AG10803 (cell line): ENCODE measurements at places on chromosomes 2 and 18.

DNA sequence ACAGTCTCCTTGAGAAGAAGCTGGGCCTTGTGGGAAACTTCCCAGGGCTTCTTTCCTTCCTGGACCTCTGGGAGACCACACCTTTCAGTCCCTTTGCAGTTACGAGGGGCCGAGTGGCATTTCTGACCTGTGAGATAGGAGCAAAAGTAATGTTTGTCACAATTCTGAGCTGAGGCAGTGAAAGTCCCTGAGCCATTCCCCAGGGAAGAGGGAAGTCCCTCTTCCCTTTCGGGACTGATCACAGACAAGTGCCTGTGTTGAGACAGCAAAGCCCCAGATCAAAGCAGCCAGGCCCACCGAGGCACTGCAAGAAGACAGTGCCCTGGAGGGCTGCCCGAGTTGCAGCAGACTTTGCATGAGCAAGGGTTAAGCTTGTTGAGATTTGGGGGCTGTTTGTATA lies 41.9 kb downstream of the RHOB start:
- no peak for DNase-seq

DNA sequence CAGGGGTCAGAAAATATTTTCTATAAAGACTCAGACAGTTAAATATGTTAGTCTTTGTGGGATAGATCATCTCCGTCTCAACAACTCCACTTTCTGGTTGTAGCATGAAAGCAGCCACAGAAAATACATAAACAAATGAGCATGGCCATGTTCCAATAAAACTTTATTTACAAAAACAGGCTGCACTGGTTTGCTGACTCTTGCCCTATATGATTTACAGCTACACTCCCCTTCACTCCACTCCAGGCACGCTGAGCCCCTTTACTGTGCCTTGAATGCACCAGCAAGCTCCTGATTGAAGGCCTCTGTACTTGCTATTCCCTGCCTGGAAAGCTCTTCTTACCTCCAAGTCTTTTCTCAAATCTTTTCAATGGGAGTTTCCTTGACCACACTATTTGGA lies 5.8 kb upstream of the STAMBP start:
- no peak for DNase-seq

DNA sequence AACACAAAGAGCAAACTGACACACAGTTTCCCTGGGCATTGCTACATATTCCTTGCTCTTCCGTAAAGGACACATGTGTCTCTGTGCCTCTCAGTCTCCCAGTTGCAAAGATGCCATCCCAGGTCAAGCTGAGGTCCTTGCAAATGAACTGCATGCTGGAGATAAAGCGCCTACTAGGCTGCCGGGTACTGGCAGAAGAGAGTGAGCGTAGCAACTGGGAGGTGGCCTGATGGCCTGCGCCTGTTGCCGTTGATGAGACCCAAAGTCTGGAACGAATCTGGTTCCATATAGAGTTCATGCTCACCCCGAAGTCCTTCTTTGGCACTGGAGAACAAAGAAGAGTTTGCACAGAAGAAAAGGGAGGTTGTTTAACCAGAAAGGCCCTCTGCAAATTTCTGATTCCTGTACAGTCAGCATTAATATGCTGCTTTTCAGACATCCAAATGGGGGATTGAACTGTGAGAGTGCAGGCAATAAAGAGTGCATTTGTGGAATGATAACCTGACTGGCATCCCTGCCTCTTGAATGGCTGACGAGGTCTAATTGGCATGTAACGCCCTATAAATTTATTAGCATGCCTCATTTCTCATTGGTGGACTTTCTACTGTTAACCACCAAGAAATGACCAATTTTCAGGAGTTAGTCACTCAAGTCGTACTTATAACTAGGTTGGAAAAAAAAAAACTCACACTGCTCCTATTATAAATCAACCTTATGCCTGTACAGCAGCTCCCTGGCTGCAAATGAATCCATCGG lies 78.7 kb downstream of the GBX2 start:
- peak; percentile 45 for DNase-seq

- DNase-seq = no peak
Observed at GRCh38 chr2:224781400-224781799, 65.2 kb upstream of the CCDC195 start.

- no peak for DNase-seq
Observed at GRCh38 chr2:229712136-229712535, 2.2 kb downstream of the DNER start.

- DNase-seq = no peak
Observed at GRCh38 chr2:183868153-183868552, 730.2 kb upstream of the ZNF804A start.
